ENCODE measurements at places on chromosomes 7 and 10.

- no peak for DNase-seq
Measured at GRCh38 chr7:8628656-8629055, 195.2 kb downstream of the NXPH1 start.

GRCh38 chr10:69025370-69025896 lies 36.8 kb downstream of the KIFBP start:
- no peak for DNase-seq

GRCh38 chr7:72321637-72322036 lies 90.5 kb downstream of the CALN1 start:
- no peak for DNase-seq

DNA sequence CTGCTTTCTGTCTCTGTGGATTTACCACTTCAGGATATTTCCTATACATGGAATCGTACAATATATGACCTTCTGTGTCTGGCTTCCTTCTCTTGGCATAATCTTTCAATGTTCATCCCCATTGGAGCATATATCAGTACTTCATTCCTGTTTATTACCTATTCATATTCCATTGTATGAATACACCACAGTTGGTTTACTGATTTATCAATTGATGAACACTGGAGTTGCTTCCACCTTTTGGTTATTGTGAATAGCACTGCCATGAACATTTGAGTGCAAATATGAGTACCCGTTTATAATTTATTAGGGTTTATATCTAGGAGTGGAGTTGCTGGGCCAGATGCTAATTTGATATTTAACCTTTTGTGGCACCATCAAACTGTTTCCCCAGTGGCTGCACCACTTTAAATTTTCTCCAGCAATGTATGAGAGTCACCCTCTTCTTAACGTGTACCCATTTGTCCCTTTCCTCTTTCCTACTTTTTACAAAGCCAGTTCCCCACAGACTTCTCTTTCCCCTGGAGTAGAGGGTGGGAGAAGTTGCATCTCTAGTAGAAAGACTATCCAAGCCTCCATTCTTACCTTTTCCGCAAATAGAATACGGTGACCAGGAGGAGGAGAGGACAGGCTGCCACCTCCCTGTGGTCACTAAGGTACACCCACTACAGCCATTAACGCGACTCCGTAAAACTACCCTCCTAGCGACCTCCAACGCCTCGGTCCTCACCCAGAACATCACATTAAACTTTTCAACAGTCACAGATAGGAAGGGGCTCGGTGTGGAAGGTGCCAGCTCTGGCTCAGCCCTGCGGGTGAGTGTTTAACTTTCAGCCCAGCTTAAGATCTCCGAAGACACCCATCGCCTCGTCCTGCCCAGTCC lies 25.6 kb downstream of the SCD start:
- DNase-seq = no peak

GRCh38 chr7:94149789-94150545 lies 145.8 kb upstream of the BET1 start:
- no peak for DNase-seq

GRCh38 chr7:66503551-66504031 lies 125.1 kb upstream of the KCTD7 start:
- no peak for DNase-seq

- DNase-seq = peak; percentile 20
Measured at GRCh38 chr10:78524941-78525340, 491.3 kb downstream of the RPS24 start.

- DNase-seq = no peak
Measured at GRCh38 chr10:120161111-120161510, 268.6 kb downstream of the SEC23IP start.

DNA sequence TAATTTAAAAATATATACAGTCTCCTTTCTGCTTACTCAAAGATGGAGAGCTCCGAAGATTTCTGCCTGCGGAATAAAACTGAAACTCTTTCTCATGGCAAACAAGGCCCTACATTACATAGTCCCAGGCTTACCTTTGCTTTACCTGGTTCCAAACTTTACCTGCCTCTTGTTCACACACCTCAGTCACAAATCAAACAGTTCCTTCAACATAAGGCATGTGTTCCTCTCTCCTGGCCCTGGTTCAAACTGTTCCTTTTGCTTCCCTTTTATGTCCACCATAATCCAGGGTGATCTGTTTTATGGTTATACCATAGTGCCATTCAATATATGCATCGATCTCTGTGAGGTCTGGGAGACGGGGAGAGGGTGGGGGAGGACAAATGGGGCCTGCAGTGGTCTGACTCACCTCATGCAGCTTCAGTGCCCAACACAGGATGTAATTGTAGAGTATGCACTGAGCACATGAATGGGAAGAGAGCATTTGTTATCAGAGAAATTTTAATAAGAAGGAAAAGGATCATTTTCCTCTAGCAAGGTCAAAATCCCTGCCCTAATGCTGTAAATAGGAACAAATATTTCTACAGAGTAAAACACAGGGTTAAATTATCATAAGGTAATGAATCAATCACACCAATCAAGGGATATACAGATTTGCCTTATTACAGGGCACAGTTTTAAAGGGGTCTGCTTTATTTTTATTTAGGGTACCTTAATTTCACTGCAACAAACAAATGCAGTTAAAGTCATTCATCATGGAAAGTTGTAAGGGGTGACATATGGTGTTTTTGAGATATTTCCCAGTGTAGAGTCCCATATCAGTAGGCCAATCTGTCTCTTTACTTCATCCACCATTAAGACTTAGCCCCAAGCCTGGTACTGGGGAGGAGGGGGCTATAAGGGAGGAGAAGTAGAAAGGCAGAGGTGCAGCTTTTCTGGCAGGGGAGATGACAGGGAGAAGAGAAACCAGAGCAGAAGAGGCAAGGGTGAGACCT lies 88.8 kb upstream of the PDE1C start:
- DNase-seq = no peak

- no peak for DNase-seq
Measured at GRCh38 chr10:125592897-125593296, 90.1 kb downstream of the TEX36 start.

- DNase-seq = no peak
Measured at GRCh38 chr7:122136639-122137245, 7.3 kb downstream of the AASS start.
